ENCODE measurements at places on chromosomes 16 and 17.

DNA sequence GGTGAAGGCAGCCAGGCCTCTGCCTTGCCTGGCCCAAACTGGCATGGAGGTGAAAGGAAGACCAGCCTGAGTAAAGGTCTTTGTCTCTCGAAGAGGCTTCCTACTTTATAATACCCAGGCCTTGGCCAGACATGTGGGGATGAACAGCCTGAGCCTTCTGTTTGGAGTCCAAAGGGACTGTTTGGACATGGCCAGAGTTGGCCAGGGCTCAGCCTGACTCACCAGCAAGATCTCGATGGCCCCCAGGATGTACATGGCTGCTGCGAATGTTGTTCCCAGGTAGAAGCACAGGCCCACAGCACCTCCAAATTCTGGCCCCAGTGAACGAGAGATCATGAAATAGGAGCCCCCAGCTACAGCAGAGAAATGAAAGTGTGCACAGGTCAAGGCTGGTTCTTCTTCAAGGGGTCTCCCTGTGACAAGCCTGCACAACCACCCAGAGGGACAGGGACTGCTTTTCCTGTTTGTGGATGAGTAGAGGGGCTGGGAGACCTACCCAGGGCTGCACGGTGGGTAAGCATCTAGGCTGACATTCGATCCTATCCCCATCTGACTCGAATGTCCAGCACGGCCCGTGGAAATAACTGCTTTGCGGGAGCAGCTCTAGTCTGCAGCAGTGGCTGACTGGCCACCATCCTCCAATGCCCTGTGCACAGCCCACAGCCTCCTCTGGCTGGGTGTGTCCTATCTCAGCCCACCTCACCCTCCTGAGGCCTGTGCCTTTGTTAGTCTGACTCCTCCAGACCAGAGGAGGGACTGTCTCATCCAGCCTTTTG lies 10.7 kb upstream of the LCAT start:
- no peak for DNase-seq

- no peak for DNase-seq
These were observed 257.5 kb downstream of the ENGASE start for GRCh38 chr17:79332011-79332554.

- no peak for DNase-seq
These were observed 74.6 kb downstream of the AMFR start for GRCh38 chr16:56350491-56351405.

DNA sequence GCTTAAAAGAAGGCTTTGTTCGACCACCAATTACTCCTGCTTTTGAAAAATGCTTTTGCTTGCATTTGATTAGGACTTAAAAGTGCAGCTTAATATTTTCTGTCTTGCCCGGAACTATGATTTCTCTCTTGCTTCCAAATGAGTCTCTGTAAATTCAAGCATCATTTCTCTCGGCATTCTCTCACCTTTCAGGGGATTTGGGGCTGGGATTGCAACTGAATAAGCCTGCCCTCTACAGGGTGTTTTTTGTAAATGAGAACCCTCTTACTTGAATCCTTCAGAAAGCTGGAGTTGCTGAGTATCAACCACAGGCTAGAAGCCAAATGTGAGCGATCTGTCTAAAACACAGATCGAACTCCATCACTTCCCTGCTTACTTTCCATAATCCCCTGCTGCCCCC lies 234.6 kb downstream of the TMEM114 start:
- no peak for DNase-seq

GRCh38 chr16:85777583-85778310 lies 21.6 kb downstream of the EMC8 start:
- DNase-seq = no peak

DNA sequence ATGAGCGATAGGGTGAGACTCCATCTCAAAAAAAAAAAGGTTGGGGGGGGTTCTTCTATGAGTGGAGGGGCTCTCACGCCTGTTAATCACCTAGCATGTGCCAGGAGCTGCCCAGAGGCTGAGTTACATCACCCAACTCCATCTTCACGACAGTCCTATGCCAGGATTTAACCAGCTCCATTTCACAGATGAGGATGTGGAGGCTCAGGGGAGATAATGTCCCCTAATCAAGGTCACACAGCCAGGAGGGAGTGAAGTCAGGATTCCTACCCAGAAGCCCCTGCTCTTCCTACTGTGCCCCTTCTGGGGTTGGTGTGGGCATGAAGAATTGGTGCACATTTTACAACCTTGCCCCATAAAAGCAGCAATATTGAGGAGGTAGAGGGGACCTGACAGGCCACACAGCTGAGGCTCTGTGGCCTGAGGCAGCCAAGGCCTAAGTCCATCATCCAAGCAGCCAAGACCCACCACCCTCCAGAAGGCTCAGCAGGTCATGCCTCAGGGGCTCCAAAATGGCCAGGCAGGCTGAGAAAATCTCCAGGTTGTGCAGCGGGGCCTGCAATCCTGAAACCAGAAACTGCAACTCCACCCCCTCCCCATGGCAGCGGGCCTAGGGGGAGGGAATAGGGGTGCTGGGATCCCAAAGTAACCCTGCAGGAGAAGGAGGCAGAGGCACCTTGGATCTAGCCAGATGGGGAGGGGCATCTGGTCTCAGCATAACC lies 6.9 kb downstream of the PPY start:
- DNase-seq = no peak

DNA sequence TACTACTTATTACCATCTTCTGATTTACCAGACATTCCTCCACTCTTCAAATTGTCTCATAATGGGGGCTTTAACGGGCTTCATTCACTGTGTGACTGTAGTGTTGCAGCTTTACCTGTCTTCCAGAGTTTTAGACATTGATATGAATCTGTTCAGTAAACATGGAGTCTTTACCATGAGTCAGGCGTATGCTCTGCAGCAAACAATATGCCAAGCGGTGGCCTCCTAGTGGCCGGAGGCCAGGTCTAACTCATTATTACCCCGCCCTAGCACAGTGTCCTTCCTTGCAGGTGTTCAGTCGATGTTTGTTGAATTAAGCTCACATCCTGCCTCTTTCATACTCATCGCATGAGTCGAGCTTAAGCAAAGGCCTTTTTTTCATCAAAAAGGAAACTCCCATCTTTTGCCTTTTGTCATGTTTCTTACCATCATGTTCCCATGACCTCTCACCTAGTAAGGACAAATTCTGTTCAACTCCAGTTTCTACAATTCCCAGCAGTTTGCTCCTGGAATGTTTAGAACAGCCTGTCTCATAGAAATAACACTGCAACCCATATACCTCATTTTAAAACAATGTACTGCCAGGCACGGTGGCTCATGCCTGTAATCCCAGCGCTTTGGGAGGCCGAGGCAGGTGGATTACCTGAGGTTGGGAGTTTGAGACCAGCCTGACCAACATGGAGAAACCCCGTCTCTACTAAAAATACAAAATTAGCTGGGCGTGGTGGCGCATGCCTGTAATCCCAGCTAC lies 39.4 kb downstream of the TUBD1 start:
- no peak for DNase-seq

GRCh38 chr17:49015924-49016774 lies 19.0 kb downstream of the IGF2BP1 start:
- no peak for DNase-seq

DNA sequence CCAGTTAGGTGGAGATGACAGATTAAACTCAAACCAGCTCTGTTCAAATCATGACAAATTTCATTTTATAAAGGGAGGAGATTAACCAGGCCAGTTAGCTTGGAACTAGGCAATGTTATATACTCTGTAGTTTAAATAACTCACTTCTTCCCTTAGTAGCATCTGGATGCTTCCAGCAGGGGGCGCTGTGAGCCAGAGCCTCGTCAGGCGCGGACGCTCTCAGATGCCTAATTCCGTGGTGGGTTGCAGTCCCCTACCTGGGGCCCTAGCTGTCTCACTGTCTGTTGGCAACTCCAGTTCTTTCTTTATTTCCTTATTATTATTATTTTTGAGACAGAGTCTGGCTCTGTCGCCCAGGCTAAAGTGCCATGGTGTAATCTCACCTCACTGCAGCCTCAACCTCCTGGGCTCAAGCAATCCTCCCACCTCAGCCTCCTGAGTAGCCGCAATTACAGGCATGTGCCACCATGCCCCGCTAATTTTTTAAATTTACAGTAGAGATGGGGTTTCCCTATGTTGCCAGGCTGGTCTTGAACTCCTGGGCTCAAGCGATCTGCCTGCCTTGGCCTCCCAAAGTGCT lies 17.3 kb upstream of the WFDC1 start:
- DNase-seq = peak; percentile 65

GRCh38 chr16:3651461-3652372 lies 2.8 kb upstream of the DNASE1 start:
- no peak for DNase-seq

DNA sequence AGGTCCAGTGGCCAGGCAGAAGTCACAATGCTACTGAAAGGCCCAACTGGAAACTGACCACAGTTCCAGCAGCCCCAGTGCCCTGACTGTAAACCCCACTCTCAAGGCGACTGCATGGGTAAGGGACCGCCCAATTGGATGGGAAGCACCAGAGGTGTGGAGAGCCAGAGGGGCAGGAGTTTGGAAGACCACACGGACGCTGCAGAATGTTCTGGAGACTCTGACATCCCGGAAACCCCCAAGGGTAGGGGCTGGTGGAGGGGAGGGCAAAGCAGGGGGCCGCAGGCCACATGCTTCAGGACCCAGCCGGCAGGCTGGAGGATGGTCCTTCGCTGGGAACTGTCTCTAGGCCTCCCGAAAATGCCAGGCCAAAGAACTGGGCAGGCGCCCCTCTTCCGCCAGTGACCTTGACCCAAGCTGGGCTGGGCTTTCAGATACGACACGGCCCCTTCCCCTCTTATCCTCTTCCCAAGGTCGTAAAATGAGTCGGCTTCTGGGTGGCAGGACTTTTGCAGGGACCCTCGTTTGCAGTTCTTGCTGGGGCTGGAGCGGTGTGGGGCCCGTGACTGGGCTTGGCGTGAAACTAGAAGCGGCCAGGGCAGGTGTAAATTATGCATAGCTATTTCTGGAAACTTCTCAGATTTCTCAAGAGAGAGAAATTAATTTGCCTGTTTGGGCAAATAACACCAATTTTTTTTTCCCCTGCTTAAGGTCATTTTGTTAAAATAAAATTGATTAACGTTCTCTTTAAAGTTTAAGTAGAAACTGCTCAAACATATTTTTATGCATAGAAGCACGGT lies 110.2 kb downstream of the C16orf78 start:
- no peak for DNase-seq

- DNase-seq = no peak
These were observed 42.2 kb upstream of the KIFC3 start for GRCh38 chr16:57844416-57845030.

DNA sequence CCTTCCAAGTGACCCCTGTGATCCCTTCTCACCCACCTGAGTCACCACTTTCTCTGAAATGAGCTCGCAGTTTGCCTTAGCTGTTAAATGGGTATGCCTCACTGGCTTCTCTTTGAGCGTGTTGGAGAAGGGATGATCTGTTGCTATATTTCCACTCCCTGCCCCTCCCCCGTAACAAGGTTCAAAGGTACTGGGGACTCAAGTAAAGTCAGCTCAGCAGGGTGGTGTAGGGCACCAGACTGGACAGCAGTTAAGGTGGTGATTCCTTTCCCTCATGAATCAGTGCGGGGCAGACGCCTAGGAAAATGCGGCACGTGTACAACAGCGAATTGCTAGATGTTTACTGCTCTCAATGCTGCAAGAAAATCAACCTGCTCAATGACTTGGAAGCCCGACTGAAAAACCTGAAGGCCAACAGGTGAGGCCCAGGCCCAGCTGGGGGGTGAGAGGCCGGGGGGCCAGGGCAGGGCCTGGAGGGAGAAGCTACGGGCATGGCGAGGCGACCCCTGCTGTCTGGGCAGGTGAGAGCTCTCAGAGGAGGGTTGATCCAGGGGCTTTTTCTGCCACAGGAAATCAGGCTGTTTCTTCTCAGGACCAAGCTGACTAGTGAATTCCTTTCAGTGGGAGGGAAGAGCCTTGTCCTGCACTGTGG lies 130.3 kb downstream of the RAB11FIP4 start:
- DNase-seq = no peak

- no peak for DNase-seq
These were observed 15.6 kb upstream of the CBFA2T3 start for GRCh38 chr16:88992351-88993165.

DNA sequence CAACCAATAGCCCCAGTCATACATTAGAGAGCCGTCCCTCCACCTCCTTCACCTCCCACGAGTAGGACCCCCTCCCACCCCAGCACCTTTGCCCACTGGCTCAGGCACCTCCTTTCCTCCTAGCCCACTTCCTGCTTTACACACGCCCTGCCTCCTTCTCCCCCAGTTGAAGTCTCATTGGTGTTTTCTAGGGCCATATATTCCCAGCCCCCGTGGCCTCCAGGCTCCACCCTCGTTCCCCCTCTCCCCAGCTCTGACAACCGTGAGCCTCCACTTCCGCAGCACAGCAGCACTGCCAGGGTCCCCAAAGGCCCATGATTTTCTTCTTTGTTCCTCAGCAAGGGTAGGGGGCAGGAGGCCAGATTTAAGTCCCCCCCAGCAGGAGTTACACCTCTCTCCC lies 340.3 kb upstream of the TNRC6C start:
- no peak for DNase-seq

GRCh38 chr16:67039260-67040020 lies 10.5 kb downstream of the CBFB start:
- no peak for DNase-seq

DNA sequence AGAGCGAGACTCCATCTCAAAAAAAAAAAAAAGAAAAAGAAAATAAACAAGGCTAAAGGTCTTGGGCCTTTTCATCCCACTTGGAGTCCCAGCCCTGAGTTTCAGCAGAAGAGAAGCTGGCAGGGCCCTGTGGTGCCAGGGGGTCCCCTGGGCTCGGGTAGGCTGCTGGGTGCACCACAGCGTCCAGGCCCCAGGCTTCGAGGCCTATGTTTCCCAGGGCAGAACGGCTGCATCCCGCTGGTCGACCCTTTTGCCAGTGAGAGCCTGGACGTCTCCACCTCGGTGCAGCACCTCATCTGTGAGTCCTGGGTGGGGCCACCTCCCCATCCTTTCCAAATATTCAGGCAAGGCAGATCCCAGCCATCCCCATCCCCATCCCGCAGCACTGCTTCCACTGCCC lies 2.2 kb downstream of the TMEM235 start:
- DNase-seq = no peak

- no peak for DNase-seq
These were observed 17.2 kb upstream of the SLFN11 start for GRCh38 chr17:35390663-35391062.

DNA sequence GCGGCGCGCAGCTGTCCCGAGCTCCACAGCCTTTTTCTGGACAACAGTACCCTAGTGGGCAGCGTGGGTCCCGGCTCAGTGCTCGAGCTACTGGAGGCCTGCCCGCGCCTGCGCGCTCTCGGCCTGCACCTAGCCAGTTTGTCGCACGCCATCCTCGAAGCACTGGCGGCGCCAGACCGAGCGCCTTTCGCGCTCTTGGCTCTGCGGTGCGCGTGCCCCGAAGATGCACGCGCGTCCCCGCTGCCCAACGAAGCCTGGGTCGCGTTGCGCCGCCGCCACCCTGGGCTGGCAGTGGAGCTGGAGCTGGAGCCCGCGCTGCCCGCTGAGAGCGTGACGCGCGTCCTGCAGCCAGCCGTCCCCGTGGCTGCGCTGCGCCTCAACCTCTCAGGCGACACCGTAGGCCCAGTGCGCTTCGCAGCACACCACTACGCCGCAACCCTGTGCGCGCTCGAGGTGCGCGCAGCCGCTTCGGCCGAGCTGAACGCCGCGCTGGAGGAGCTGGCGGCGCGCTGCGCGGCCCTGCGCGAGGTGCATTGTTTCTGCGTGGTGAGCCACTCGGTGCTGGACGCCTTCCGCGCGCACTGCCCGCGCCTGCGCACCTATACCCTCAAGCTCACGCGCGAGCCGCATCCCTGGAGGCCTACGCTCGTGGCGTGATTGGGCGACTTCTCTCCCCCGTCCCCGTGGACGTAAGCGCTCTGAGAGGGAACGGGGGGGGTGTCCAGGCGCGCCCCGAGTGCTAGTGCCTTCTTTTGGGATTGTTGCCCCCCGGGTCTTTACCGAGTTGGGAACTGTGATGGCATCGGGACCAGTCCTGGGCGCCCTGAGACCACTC lies 1.2 kb upstream of the HSF4 start:
- no peak for DNase-seq

- DNase-seq = peak; percentile 67
These were observed 31.8 kb downstream of the USP7 start for GRCh38 chr16:8931859-8932258.

All from lung (tissue), 17 donors.